Renal pelvis (tissue), 12 donors: ENCODE measurements at places on chromosomes 13 and 19. TPM values are rescaled to one million over a fixed set of nuclear protein-coding genes. Genes with fewer than 3 reads are reported as not detected.
A peak's percentile ranks its signal among the peaks of the same experiment; 100 is the strongest.

Gene HNRNPUL1
- polyA plus RNA-seq: 208 TPM

DNA sequence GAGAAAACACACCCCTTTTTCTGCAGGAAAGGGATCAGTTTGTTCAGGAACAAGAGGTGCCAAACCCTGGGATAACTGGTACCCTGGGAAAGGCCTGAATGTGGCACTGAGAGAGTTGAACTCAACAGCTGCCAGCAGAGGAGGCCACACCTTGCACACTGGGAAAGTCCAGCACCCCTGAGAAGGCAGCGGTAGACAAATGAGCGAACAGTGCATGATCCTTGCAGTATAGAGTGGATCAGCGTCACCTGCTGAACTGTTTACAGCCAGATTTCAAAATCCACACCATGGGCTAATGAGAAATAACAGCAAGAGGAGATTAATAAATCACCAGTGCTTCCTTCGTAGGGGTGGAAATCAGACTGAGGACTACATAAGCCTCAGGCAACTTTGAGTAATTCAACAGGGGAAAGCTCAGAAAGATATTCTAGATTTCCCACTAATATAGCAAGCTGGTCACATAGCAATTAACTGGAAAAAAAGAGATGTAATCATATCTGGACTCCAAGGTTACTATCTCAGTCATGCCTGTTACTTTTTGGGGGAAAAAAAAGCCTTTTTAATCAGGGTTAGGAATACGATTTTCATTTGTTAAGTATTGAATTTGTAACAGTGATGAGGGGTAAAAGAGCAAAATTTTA lies 52.0 kb downstream of the DCT start:
- no peak for DNase-seq

- DNase-seq: peak; percentile 46
Measured at GRCh38 chr13:111460548-111461444, 140.4 kb downstream of the TEX29 start.

DNA sequence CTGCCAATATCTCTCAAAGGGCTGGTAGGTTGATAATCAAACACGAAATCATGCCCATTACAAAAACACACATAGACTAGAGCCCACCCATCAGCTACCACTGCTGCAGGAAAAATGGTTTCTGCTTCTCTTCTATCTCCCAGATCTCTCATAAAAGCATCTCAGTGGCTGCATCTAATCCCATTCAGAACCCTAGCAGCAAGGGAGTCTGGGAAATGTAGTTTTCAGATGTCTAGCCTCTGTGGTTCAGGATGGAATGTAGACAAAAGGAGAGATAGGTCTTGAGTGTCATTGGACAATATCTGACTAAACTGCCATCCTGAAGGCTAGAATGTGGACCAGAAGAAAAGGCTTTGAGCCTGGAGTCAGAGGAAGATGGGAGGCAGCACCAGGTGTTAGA lies 32.1 kb downstream of the RDH8 start:
- no peak for DNase-seq

- DNase-seq: peak; percentile 82
Measured at GRCh38 chr19:18940769-18941627, at the start of gene HOMER3. TSS of gene HOMER3 (minus strand) at chr19:18941217. CDS start at chr19:18938982, 2,235 bp downstream.

Gene TMPRSS9
- 1.3 TPM for polyA plus RNA-seq
